NCI-H774 (cell line): ENCODE measurements at places on chromosomes 2 and 18.

DNA sequence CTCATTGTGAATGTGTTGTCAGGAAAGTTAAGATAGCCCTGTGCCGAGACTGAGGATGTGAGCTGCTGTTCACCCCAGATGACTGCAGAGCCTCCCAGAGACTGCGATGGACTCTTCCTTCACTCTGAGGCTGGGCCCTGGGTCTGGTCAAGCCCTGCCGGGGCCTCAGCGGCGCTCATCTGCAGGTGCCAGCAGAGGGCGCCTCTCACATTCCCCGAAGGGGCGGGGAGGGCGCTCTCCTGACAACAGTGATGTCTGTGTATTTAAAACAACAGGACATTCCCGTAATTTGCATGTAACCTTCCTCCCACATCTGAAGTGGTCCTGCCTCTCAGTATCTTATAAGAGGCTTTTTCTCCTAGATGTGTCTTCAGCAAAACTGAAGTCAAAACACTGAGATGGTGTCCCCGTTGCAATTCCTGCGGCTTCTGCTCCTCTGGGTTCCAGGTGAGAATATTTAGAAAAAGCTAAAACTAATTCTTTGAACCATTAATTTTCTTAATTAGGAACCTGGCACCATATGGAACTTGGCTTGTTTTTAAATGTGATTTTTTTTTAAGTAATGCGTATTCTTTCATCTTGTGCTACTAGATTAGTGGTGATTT lies 1377.9 kb downstream of the RPIA start:
- no peak for DNase-seq

- DNase-seq = no peak
Observed at GRCh38 chr18:9139400-9140039, 2.9 kb downstream of the ANKRD12 start.

DNA sequence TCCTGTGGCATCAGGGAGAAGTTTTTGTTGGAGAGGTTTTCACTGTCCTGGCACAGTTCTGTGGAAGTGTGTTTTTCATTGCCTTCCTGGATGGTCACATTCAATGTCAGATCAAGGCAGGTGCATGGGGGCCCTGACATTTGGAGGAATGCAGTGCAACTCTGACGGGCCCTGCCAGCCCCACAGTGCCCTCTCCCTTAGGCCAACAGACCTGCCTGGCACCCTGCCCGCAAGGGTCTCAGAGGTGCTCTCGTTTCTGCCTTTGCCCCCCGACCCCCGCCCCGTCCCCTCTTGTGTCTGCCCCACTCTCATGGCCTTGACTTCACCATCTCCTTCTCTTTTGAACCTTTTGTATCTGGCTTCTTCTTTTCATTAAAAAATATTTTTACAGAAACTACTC lies 257.2 kb upstream of the HDAC4 start:
- no peak for DNase-seq

- DNase-seq = no peak
Observed at GRCh38 chr2:225598426-225598825, 198.9 kb downstream of the NYAP2 start.

GRCh38 chr2:170369894-170370293 lies 191.9 kb downstream of the MYO3B start:
- peak; percentile 9 for DNase-seq

GRCh38 chr2:173049831-173050230 lies 25.8 kb upstream of the MAP3K20 start:
- no peak for DNase-seq

- DNase-seq = no peak
Observed at GRCh38 chr2:69827796-69828540, 1.5 kb upstream of the GMCL1 start.

DNA sequence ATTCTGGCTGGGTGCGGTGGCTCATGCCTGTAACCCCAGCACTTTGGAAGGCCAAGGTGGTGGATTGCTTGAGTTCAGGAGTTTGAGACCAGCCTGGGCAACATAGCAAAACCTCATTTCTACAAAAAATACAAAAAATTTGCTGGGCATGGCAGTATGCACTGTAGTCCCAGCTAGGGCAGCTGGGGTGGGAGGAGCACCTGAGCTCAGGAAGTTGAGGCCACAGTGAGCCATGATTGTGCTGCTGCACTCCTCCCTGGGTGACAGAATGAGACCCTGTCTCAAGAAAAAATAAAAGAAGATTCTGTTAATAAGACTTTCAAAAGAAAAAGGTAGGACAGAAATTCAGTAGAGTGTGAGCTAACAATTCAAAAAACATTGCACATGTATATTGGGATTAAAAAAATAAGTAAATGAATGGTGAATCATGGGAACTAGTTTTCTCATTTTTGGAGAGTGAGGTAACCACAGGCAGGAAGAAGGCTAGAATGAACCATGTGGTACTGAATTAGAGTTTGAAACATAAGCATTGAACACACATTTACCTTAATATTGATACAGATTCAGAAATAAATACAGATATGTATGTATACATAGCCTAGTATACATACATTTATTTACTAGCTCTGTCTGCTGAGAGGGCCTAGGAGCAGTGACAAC lies 53.5 kb downstream of the NCOA1 start:
- DNase-seq = no peak

DNA sequence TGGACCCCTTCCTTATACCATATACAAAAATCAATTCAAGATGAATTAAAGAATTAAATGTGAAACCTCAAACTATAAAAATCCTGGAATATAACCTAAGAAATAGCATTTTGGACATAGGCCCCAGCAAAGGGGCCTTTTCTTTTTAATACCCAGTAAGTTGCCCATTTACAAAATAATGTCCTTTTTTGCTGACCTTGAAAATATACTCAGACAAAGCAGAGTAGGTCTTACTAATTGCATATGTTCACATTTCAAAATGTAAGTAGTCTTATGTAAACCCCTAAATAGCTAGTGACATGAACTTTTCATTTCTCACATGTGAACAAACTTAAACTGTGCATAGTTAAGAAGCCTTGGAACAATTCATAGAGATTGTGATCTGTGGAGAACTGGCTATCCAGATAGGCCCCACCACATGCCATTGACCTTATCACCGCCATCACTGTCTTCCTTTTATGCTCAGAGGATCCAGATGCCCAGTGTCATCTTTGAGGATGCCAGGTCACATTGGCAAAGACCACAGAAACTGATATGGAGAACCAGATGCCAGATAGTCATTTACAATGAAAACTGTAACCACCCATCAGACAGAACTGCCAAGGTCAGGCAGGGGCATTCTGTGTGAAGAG lies 282.4 kb upstream of the RAB12 start:
- DNase-seq = no peak

DNA sequence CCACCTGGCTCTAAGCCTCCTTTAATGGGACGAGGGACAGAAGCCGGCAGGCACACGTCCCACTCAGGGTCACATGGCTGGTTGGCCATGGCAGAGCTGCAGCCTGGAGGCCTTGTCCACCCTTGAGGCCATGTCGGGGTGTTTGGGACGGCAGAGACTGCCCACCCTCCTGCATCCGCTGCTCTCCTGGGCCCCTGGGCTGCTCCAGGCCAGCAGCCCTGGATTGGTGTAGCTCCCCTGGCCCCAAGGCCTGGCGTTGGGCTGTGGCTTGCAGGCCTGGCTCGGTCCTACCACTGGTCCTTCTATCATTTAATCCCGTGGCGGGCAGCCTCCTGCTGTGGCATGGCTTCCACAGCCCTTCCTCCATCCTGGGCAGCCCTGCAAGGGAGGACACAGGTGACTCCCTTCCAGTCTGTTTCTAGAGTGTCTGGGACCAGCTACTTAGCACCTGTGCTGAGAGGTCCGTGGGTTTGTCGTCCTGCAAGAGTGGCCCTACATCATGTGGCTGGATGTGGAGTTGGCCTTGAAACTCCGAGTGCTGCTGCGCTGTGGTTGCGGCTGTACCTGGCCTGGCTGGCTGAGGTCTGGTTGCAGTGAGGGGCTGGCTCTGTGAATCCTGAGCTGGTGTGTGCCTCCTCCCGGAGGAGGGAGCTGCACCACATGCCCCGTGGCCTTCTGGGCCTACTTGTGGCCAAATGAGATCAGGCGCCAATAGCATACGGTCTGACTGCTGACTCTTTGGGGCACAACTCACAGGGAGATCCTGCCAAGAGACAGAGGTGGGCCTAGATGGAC lies 67.3 kb downstream of the SH3RF3 start:
- DNase-seq = no peak
